ENCODE measurements at places on chromosomes 7 and 10. TPM values are rescaled to one million over a fixed set of nuclear protein-coding genes. Genes with fewer than 3 reads are reported as not detected.

PDK4 gene
- 1.2 TPM for total RNA-seq

MOGAT3 gene
- total RNA-seq = not detected

AKAP9 gene
- 86.3 TPM for total RNA-seq

HECW1 gene
- total RNA-seq = under 0.01 TPM

NAT16 gene
- total RNA-seq = not detected

DOCK4 gene
- total RNA-seq = 5.6 TPM

PAX4 gene
- not detected for total RNA-seq

PLEKHS1 gene
- total RNA-seq = 0.21 TPM

IKZF1 gene
- 231 TPM for total RNA-seq

NPTX2 gene
- 0.42 TPM for total RNA-seq

WNT8B gene
- total RNA-seq = not detected

ITIH2 gene
- total RNA-seq = not detected

FLNC gene
- total RNA-seq = under 0.01 TPM

NEURL1 gene
- 4.8 TPM for total RNA-seq

ABCB1 gene
- total RNA-seq = 12.3 TPM

ZNF727 gene
- total RNA-seq = 0.52 TPM

BMPER gene
- total RNA-seq = 0.21 TPM

VAX1 gene
- total RNA-seq = not detected

EPO gene
- not detected for total RNA-seq

RBM20 gene
- total RNA-seq = 1.0 TPM

ADCYAP1R1 gene
- under 0.01 TPM for total RNA-seq

ZNF25 gene
- 7.9 TPM for total RNA-seq

SEMA3C gene
- total RNA-seq = 9.7 TPM

SKIDA1 gene
- not detected for total RNA-seq

ANKRD2 gene
- total RNA-seq = not detected

TCF7L2 gene
- 8.1 TPM for total RNA-seq

GJC3 gene
- total RNA-seq = 0.63 TPM

THSD7A gene
- total RNA-seq = 0.10 TPM

CRPPA gene
- 0.63 TPM for total RNA-seq

SPDYE16 gene
- 0.10 TPM for total RNA-seq

GIGYF1 gene
- total RNA-seq = 26.3 TPM

GPER1 gene
- 0.42 TPM for total RNA-seq

SPDYE11 gene
- not detected for total RNA-seq

SCRN1 gene
- 5.1 TPM for total RNA-seq
